H7 (cell line): ENCODE measurements at places on chromosomes 11 and 22.

GRCh38 chr22:26927821-26928220 is 270.4 kb downstream of the MIAT start:
- DNase-seq = no peak

- no peak for DNase-seq
Measured at GRCh38 chr11:128732471-128733277, 38.8 kb downstream of the FLI1 start.

DNA sequence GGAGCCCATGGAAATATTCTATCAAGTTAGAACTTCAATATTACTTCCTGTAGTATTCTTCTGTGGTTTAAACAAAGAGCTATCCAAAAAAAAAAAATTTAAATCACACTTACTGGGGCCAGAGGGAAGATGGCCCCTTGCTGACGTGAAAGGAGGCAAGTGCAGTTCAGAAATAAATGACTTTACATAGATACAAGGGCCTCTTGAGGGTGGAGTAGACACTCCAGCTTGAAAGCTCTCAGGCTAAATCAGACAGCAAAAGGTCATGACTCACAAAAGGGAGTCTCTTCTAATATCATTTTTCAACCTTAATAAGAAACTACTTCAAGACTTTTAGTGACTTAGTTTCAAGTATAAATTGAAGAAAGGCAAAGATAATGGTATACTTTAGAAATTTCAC is 1160.3 kb downstream of the FAM181B start:
- DNase-seq = no peak

GRCh38 chr11:116700586-116701220 is 72.1 kb downstream of the BUD13 start:
- DNase-seq = no peak

DNA sequence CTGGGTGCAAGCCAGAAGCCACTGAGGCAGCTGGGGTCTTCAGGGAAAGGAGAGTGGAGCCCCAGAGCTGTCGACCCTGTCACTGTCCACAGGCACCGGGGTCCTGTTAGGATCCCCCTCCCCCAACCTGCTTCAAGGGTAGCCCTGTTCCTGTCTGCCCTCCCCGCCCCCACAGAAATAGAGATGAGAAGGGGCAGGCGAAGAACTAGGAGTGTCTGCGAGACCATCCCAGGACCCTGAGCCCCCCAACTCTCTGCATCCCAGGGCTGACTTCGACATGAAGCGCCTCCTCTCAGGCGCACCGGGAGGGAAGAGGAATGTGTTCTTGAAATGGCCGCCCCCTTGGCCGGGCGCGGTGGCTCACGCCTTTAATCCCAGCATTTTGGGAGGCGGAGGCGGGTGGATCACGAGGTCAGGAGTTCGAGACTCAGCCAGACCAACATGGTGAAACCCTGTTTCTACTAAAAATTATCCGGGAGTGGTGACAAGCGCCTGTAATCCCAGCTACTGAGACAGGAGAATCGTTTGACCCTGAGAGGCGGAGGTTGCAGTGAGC is 607 bp upstream of the ZNF70 start:
- peak; percentile 84 for DNase-seq
